ENCODE measurements at places on chromosomes 3 and 15. TPM values are rescaled to one million over a fixed set of nuclear protein-coding genes. Genes with fewer than 3 reads are reported as not detected.

GRCh38 chr15:88741671-88742070 is 61.6 kb upstream of the ACAN start:
- H3K27ac ChIP-seq = no peak overlapping the region
- no peak overlapping the region for H3K4me3 ChIP-seq
- no peak for DNase-seq
- H3K36me3 ChIP-seq = no peaks in the 10 kb centered on the region
- H3K27me3 ChIP-seq = peaks cover 17% of the 10 kb centered on the region
- H3K4me1 ChIP-seq = no peaks in the 10 kb centered on the region

- no peaks in the 10 kb centered on the region for H3K36me3 ChIP-seq
- no peak overlapping the region for H3K4me3 ChIP-seq
- no peak overlapping the region for H3K27ac ChIP-seq
- H3K27me3 ChIP-seq = no peaks in the 10 kb centered on the region
Observed at GRCh38 chr15:77097248-77097721, 26.4 kb upstream of the TSPAN3 start.

DNA sequence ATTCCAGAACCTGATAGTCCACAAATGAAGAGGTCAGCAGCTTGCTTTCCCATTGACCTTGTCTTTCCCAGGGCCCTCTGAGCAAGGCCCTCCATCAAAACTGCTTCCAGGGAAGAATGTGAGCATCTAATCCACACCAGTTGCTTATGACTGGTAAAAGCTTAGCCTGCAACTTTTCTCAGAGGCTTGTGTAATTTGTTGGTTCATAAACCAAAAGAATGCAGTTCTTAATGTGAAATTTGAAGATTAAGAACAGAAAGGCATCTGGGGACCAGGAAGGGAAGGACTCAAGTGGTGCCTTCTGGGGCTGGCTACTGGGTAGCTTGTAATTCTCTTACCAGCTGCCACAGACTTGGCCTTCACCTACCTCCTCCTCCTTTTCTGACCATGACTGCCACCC is 60.9 kb upstream of the EIF1B start:
- no peaks in the 10 kb centered on the region for H3K36me3 ChIP-seq
- no peak overlapping the region for H3K4me3 ChIP-seq
- no peaks in the 10 kb centered on the region for H3K27me3 ChIP-seq
- DNase-seq = no peak
- H3K27ac ChIP-seq = no peak overlapping the region

The CADPS gene
- 8.2 TPM for total RNA-seq

The CHMP2B gene
- total RNA-seq = 33.2 TPM
